ENCODE measurements at places on chromosomes 11 and 22. TPM values are rescaled to one million over a fixed set of nuclear protein-coding genes. Genes with fewer than 3 reads are reported as not detected.

Gene MAPK12
- total RNA-seq: 20.1 TPM

Gene IMMP1L
- 27.2 TPM for total RNA-seq

Gene FBLN1
- total RNA-seq: not detected

Gene IGF2
- 0.45 TPM for total RNA-seq

Gene ART1
- not detected for total RNA-seq

Gene OR8D2
- total RNA-seq: not detected

Gene KMT5B
- total RNA-seq: 34.7 TPM

Gene SNAP29
- 24.3 TPM for total RNA-seq

Gene SCGB1A1
- total RNA-seq: not detected

Gene LRRC56
- total RNA-seq: 2.3 TPM

Gene CSF2RB
- 5.2 TPM for total RNA-seq

Gene PGA5
- total RNA-seq: not detected

Gene CDC42EP2
- 3.0 TPM for total RNA-seq

Gene NOX4
- not detected for total RNA-seq

Gene PHOX2A
- not detected for total RNA-seq

Gene IRF7
- 45.3 TPM for total RNA-seq

Gene RASSF10
- not detected for total RNA-seq

Gene RBMXL2
- total RNA-seq: not detected

Gene MUC6
- total RNA-seq: not detected

Gene INCENP
- 102 TPM for total RNA-seq
